ENCODE measurements at places on chromosomes 5 and 9. TPM values are rescaled to one million over a fixed set of nuclear protein-coding genes. Genes with fewer than 3 reads are reported as not detected.

OTP gene
- not detected for total RNA-seq

RIOK2 gene
- total RNA-seq, result 11.8 TPM

SLCO4C1 gene
- not detected for total RNA-seq

TMEM267 gene
- total RNA-seq, result 4.1 TPM

ADGRD2 gene
- not detected for total RNA-seq

MEIKIN gene
- total RNA-seq, result not detected

- DNase-seq, result peak; percentile 91
These were observed 123.6 kb downstream of the PALM2AKAP2 start for GRCh38 chr9:109903515-109904138.

DNA sequence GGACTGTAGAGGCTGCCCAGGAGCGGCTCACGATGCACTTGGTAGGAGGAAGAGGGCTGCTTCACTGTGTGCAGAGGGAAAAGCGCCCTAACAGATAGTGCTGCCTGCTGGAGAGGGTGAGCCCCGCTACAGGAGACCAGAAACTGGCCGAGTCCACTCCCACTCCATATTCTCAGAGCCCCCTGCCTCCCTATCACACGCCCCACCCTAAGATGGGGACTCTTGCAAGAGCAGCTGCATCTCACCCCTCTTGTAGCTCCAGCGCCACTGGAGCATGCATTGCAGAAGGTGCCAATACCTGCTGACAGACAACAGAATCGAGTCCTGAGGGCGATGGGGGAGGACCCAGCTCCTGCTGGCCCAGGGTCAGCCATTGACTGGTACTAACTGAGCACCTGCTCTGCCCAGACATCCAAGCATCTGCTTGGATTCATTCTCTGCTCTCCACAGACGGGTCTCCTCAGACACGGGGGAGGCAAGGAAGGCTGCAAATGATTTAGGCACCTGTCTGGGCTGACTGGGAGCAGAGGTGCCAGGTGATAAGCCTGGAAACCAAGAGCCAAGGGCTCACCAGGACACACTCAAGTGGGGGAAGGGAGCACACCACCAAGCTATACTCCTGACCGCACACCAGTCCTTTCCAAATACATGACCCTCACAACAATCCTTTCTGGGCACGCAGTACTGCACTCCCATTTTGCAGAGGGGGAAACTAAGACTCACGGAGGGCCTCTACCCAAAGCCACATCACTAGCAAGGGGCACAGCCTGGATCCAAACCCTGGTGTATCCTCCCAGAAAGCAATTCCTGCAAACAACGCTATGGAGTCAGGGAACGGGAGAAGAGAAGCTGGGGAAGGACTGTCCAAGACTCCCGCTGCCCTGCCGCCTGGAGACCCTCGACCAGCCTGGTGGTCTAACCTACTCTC is 1.6 kb downstream of the BICD2 start:
- no peak for DNase-seq

GRCh38 chr5:149761461-149761860 is 31.4 kb downstream of the PPARGC1B start:
- no peak for DNase-seq

GRCh38 chr5:157785801-157786200 is 42.3 kb downstream of the LSM11 start:
- DNase-seq, result no peak

- DNase-seq, result no peak
These were observed 42.8 kb downstream of the EXD3 start for GRCh38 chr9:137380171-137380570.
